ENCODE measurements at places on chromosomes 12 and 14.

DNA sequence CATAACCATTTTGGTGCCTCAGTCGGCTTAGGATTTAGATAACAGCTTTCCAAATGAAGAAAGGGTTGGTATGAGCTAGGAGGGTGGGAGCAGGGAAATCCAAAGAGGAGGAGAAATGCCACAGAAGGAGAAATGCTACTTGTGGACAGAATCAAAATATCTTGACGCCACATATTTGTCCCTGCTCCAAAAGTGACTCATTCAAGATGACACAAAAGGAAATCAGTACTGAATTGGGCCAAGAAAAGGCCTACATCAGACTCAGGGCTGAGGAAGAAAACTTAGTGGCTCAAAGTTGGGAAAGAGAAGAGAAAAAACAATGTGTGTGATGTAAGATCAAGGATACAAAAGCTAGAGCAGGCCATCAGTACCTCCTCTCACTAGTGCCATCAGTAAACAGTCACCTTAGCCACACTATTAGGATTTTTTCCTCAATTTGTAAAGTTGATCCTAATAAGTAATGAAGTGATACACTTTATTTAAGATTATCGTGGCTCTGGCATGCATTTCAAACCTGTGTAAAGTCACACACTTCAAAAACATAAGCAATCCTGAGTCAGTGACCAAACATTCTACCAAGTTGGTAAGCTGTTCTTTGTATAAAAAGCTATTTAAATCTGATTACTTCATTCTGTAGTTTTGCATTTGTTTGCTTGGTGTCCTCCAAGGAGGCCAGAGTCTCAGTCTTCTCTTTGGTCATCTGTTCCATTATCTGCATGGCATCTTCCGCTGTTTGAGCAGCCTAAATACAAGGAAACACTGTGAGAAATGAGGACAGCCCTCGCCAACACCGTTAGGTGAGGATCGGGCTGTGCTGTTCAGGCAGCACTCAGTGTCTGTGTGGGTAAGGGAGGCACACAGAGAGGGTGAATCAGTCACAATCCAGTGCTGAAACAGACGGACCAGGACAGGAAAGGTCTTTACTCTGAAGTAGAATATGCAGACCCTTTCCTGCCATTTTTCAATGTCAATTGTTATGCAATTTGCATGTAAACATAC is 52.6 kb upstream of the VPS33A start:
- no peak for DNase-seq

GRCh38 chr14:100305324-100306100 is 732 bp downstream of the SLC25A29 start:
- DNase-seq: no peak

- no peak for DNase-seq
Observed at GRCh38 chr14:99004112-99004511, 267.9 kb downstream of the BCL11B start.

- no peak for DNase-seq
Observed at GRCh38 chr12:43008953-43009845, 419.7 kb upstream of the PRICKLE1 start.

GRCh38 chr12:80830533-80831088 is 107.1 kb downstream of the LIN7A start:
- no peak for DNase-seq

- DNase-seq: no peak
Observed at GRCh38 chr12:47206450-47207339, 126.9 kb upstream of the AMIGO2 start.

GRCh38 chr12:80213871-80214270 is 114.5 kb downstream of the OTOGL start:
- no peak for DNase-seq

GRCh38 chr14:95225251-95225887 is 68.0 kb upstream of the DICER1 start:
- no peak for DNase-seq

DNA sequence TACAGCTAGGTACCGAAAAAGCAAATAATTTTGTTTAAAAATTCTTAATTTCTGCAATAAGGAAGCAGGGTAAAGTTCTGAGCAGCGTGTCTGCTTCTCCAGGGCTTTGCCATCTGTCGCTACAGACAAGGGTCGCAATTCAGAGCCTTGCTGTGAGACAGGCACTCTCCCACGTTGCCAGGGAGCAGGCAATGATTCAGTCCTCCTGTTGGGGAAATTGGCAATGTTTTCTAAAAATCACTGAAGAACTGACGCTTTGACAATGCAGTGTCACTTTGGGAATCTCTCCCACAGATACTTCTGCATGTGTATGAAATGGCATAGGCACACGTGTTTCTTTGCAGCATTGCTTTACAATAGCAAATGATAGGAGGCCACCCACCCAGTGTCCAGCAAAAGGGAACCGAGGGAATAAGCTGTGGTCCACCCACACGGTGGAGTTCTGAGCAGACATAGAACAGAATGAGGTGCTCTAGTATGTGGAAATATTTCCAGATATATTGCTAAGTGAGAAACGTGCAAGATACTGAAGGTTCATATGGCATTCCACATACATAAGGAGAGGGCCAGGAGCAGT is 16.0 kb upstream of the HIP1R start:
- DNase-seq: no peak

GRCh38 chr14:61569812-61570548 is 125.3 kb upstream of the HIF1A start:
- no peak for DNase-seq

DNA sequence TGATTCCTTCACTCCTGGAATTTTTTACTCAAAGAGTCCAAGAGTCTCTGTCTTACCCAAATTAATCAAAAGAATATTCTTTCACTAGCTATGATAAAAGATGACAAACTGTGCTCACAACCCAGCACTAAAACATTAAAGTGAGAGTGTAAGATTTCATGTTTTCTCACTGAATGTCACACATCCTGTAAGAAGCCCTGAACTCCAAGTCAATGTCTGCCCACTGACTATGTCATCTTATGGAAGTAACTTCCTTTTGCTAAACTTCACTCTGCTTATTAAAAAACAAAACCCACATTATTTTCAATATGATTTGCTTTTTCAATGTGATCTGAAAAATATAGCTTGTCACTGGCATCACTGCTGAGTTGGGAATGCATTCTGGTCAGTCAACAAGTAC is 15.6 kb downstream of the SPRING1 start:
- no peak for DNase-seq

- DNase-seq: no peak
Observed at GRCh38 chr12:96980991-96981414, 73.9 kb downstream of the NEDD1 start.

GRCh38 chr12:5391653-5392052 is 40.3 kb upstream of the NTF3 start:
- no peak for DNase-seq
